ENCODE measurements at places on chromosomes 12 and 14.

GRCh38 chr12:14982562-14982961 is 9.7 kb downstream of the PDE6H start:
- DNase-seq, result no peak

- no peak for DNase-seq
Measured at GRCh38 chr12:148676-149416, 65.1 kb downstream of the SLC6A12 start.

DNA sequence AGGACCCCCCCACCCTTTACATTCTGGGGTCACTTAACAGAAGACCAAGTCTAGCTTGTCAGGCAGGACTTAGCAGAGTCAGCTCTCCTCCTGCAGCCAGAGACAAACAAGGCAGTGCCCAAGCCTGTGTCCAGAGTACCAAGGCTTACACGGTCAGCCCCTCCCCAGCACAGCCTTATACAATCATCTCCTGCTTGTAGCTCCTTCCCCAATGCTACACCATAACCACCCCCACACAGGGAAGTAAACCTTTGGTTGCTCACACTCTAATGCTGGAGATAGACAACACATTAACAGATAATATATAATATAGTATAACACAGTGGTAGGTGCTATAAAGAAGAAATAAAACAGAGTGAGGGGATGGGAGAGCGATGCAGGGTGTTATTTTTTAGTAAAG is 175.4 kb upstream of the PWP1 start:
- no peak for DNase-seq

DNA sequence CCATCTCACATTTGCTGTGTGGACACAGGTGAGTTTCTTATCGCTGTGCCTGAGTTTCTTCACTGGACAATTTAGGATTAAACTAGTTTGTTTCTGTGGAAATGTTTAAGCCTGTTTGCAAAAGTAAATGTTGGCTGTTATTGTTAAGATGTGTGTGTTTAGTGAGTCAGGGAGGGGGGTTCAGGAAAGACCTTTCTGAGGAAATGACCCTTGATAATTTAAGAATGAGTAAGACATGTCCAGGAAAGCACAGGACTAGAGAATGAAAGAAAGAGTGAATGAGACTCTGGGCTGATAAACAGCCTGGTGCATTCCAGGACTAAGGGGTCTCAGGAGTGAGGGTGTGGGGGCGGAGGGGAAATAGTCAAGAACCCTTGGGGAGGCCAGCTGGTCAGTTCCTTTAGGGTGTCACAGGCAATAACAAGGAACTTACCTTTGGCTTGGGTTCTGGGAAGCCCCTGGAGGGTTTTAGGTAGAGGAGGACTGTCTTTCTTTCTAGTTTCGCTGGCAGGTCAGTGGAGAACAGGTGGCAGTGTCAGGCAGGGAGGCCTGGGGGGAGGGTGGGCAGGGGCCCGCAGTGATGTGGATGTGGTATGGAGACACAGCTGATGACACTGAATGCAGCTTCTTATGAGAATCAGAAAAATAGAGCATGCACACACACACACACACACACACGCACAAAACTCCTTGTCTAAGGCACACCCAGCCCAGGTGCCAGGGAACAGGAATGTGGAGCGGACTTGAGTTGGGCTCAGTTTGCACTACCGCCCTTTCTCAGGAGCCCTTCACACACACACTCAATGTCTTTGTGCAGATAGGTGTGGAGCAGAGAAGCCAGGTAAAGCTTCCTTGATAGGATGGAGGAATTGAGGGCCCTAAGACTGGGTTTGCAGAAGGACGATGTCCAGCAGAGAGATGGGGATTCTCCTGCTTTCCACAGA is 1005.5 kb downstream of the VRK1 start:
- no peak for DNase-seq

DNA sequence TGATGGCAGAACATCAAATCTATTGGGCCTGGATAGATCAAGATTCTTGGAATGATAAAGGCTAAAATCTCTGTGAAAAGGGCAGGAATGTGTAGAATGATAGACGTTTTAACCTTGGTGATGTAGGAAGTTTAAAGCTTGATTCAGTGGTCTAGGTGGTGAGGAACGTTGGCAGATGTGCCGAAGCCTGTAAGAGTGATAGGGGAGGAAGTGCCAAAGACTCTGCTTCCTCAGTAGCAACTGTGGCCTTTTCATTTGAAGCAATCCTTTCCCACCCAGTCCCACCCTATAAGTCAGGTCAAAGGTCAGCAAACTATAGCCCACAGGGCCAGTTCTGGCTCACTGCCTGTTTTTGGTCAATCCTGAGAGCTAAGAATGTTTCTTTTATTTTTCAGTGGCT is 62.2 kb downstream of the MBIP start:
- DNase-seq, result no peak

GRCh38 chr14:36649872-36650650 is 11.6 kb upstream of the PAX9 start:
- DNase-seq, result no peak

- DNase-seq, result no peak
Measured at GRCh38 chr12:67927324-67927723, 61.9 kb upstream of the IFNG-AS1 start.

DNA sequence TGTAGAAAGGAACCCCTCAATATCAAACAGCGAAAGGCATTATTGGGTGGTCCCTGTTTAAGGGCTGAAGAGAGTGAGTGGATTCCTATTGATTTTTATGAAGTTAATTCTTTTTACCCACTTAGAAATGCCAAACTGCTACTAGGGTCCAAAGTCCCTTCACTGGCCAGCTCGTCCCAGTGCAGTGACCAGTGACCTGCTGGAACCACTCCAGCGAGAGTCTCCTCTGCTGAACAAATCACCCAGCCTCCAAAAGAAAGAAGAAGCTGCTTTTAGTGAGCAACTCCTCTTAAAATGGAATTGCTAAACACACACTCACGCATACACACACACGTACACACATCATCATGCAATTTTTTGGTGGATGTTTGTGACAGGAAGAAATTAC is 198.2 kb upstream of the PLEKHG7 start:
- no peak for DNase-seq

DNA sequence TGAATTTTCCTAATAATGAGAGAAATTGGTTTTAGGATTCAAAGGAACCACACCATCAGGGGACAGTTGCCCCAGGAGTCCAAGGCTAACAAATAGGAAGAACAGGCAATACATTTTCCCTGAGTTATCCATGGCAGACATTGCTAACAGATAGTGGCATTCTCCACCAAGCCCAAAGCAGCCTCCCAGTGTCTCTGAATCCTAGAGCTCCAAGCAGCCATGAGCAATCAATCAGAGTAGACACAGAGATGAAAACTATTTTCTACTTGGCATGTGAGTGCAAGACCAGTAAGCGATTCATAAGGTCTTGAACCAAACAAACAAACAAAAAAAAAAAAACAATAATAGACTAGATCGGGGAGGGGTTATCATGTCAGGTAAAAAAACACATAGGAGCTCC is 515.7 kb downstream of the MED13L start:
- no peak for DNase-seq

- DNase-seq, result no peak
Measured at GRCh38 chr12:49868952-49869815, 26.3 kb upstream of the BCDIN3D start.
